SK-N-SH treated with all-trans-retinoic acid at 6 μM for 48 hours (cell line): ENCODE measurements at places on chromosomes 7 and 10.
A peak's percentile ranks its signal among the peaks of the same experiment; 100 is the strongest.

- ATAC-seq, result no peak
Measured at GRCh38 chr10:15112657-15113056, 15.5 kb downstream of the RPP38 start.

DNA sequence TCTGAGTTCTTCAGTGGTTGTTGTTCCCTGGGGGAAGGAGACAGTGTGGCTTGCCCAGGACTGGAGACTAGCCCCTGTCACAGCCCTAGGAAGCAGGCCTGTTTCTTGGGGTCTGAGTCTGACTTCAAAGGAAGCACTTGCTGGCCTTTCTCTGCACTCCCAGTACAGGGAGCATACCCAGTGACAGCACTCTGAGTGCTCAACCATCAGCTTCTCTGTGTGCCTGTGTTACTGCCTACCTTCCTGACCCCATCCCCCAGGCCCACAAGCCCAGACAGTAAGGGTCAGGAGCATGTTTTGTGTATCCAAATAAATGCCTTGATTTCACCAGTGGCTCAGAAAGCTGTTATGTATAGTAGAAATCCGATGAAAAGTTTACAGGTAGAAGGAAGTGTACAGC is 48.9 kb downstream of the OGDH start:
- no peak for ATAC-seq

DNA sequence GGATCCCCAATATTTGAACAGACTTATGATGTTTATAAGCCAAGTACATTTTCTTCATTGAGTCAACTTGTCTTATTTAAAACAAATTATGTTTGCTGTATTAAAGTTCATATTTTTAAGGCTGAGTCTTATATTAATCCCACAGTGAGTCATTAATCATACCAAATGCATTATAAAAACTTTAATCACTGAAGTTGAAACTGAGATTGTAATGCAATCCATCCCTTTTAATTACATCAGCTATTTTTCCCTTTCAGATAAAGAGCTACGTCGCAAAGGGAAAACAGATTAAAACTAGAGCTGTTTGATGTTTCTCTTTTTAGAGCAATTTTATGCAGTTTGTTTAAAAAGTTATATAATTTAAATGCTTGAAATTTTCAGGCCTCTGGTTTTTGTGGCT is 183.0 kb downstream of the ARID5B start:
- peak; percentile 8 for ATAC-seq

- ATAC-seq, result no peak
Measured at GRCh38 chr10:18144396-18144795, 4.2 kb downstream of the CACNB2 start.

- no peak for ATAC-seq
Measured at GRCh38 chr10:122543676-122544445, 16.7 kb upstream of the DMBT1 start.

- ATAC-seq, result no peak
Measured at GRCh38 chr10:102599565-102600327, 44.5 kb upstream of the TRIM8 start.

DNA sequence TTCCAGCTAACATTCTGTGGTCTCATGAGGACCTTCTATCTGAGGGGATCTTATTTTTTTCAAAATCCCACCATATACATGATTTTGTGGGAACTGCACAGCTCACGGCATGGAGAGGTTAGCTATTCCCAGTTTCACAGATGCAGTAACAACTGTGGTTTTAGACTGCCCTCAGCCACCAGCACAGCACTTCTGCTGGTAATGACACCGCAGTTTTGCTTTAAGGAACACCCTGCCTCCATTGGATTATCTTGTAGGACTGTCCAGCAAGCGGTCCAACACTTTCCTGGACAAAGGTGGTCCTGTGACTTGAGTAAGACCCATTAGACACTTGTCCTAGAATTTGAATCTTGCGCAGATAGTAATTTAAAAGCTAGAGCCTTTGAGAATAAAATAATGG is 65.3 kb upstream of the SMNDC1 start:
- ATAC-seq, result no peak

GRCh38 chr7:44150466-44150832 is 9.3 kb upstream of the MYL7 start:
- ATAC-seq, result no peak

GRCh38 chr10:89278034-89278535 is 23.8 kb upstream of the IFIT2 start:
- peak; percentile 74 for ATAC-seq

DNA sequence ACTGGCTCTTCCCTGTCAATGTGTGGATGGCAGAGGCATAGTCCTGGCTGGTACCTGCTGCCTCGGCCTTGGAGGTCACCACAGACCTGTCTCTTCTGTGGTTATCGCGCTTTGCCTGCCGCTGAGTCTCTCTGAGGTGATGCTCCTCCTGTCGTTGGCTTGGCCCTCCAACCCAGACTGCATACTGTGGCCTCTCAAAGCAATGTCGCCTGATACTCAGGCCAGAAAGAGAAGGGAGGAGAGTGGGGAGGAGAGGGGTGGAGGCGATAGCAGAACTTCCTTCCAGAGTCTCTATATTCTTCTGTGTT is 133.2 kb upstream of the KCNMA1 start:
- ATAC-seq, result no peak

- no peak for ATAC-seq
Measured at GRCh38 chr7:157574914-157575586, 238.2 kb downstream of the DNAJB6 start.

GRCh38 chr10:116753759-116754158 is 11.4 kb upstream of the HSPA12A start:
- ATAC-seq, result no peak

- 0 out of 3 replicates have a peak, but pooled peaks have one; percentile 31 for ATAC-seq
Measured at GRCh38 chr10:74738985-74739567, 87.3 kb upstream of the KAT6B start.

DNA sequence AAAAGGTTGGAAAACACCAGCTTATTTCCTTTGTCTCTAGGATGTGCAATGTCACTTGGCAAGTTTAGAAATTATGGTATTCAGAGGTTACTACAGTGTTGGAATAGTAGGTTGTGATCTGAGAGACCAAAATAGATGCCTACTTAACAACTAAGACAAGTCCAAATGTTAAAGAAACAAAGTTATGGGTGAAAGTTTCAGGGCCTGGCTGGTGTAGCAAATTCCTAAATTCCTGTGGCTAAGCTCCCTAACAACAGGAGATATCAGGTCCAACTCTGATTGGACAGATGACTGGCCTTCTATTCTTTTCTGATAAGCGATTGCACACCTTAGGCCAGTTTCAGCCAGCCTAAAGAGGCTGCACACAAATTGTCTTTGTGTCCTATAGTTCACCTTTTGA is 873.5 kb downstream of the REEP3 start:
- ATAC-seq, result peak; percentile 33

DNA sequence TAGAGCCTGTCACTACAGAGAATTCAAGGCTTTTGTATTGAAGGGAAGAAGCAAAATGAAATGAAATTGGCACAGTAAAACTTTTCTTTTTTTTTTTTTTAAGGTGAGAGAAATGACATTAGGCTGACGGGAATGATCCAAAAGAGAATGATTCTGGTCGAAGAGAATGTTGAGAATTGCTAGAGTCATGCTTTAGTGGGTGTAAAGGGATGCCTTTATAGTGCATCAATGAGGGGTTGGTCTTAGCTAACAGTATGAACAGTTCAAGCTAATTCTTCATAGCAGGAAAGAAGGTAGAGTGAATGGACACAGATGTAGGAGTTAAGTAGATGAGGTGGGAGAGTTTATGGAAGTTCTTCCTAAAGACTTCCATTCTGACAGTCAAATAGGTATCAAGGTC is 32.3 kb upstream of the LSM8 start:
- no peak for ATAC-seq

DNA sequence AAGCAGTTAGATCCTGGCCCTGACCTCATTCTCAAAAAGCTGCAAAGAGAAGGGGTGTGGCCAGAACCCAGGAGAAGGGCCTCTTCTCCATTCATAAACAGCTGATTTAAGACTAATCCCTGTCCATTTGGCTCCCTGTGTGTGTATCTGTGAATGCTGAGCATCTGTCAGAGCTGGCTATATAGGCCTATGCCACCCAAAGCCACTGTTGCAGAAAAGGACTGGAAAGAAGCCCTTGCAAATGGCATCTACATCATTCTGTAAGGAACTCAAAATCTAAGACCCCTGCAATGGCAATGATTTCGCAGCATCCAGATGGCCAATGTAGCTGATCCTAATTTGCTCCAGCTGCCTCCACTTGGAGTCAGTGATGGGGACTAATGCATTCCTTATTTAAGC is 384.5 kb downstream of the KCNMA1 start:
- ATAC-seq, result peak; percentile 15

DNA sequence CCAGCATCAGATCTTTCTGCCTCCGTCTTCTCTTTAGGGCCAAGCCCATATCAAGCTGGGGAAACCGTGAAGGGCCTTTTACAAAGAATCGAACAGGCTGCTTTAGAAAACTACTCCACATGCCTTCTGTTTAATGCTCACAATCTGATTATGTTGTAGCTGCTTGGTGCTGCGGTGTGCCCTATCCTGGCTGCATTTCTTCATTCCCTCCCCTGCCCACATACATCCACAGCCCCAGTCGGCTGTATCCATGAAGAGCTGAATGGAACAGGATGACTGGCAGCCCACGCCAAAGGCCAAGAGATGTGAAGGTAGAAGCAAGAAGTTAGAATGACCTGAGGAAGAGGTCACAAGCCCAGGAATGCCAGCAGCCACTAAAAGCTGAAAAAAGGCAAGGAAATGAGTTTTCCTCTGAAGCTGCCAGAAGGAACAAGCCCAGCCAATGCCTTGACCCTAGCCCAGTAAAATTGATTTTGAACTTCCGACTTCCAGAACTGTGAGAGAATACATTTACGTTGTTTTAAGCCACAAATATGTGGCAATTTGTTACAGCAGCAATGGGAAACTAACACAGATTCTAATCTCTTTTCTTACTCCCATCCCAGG is 22.2 kb downstream of the TAS2R41 start:
- peak; percentile 46 for ATAC-seq

GRCh38 chr7:44163591-44163990 is 22.5 kb upstream of the MYL7 start:
- ATAC-seq, result peak; percentile 99

DNA sequence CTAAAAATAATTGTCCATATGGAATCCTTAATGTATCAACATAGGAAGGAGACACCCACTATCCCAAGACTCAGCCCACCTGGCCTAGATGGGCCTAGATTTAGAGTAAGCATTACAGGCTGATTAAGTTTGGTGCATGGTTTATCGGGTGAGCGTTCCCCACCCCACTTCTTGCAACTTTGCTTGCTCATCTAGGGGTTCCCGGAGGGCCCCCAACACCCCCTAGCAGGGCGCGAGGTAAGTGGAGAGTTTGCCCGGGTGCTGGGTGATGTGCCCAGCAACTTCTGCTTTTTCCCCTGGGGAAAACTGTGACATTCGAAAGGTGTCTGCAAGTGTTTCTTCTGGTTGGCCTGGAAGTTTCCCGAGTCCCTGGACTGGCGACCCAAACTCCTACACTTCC is 31.7 kb downstream of the SKIDA1 start:
- ATAC-seq, result no peak

DNA sequence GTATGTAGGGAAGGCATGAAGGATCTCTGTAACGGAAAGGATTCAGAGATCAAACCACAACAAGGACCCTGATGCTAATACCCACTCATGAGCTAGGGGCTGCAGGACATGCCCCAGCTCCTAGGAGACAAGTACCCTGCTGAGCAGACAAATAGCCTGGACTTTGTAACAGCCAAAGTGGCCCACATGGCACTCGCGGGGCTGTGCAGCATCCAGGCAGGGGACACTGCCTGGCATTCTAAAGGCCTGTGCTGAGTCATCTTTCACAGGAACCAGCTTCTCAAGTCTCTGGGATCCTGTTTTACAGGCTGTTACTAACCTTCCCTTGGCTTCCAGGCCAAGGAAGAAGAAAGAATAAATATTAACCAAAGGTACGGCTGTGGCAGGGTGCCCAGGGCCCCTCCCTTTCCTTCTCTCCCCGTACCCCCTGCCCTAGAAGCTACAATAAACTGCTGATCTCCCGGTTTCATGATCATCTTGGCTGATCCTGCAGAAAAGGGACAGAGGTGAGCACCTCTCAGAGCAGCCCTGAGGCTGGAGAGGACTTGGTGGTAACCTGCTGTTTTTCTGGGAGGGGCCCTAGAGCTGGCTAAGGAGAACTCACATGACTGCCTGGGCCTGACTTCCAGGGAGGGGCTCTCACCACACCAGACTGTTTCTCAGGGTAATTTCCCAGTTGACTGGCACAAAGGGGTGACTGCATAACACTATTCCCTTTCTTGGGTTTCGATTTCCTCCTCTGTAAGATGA is 4.2 kb upstream of the RPEL1 start:
- ATAC-seq, result peak; percentile 77

GRCh38 chr10:17147884-17148489 is 18.4 kb upstream of the CUBN start:
- ATAC-seq, result no peak

DNA sequence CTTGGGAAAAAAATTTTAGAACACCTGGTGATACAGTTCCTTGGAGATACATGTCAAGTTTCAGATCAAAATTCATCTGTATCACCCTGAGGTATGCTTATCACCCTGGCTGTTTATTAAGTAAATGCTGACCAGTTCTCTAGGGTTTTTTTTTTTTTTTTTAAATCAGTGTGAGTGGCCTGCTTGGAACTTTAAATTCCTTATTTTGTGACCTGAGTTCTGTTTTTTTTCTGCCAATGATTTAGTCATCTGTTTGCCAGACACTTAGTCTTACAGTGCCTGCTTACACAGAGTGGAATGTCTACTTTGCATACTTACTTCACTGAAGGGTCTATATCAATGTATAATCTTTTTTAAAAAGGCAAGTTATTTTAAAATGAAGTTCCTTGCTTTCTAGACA is 1.8 kb downstream of the TSPAN13 start:
- no peak for ATAC-seq

- no peak; the same call in none of the 3 replicates for ATAC-seq
Measured at GRCh38 chr7:73871163-73872011, 10.4 kb downstream of the TMEM270 start.

- peak; percentile 13; the same call in 1 of the 3 replicates for ATAC-seq
Measured at GRCh38 chr10:77723376-77723775, 85.8 kb upstream of the KCNMA1 start.

GRCh38 chr10:97898429-97898828 is 48.8 kb downstream of the GOLGA7B start:
- no peak for ATAC-seq

GRCh38 chr10:16436367-16436757 is 448 bp upstream of the PTER start:
- ATAC-seq, result no peak

GRCh38 chr7:82410461-82410860 is 33.1 kb downstream of the CACNA2D1 start:
- no peak for ATAC-seq

GRCh38 chr10:90378524-90379076 is 479.2 kb downstream of the HTR7 start:
- ATAC-seq, result no peak
